ENCODE measurements at places on chromosomes 7 and 10.

DNA sequence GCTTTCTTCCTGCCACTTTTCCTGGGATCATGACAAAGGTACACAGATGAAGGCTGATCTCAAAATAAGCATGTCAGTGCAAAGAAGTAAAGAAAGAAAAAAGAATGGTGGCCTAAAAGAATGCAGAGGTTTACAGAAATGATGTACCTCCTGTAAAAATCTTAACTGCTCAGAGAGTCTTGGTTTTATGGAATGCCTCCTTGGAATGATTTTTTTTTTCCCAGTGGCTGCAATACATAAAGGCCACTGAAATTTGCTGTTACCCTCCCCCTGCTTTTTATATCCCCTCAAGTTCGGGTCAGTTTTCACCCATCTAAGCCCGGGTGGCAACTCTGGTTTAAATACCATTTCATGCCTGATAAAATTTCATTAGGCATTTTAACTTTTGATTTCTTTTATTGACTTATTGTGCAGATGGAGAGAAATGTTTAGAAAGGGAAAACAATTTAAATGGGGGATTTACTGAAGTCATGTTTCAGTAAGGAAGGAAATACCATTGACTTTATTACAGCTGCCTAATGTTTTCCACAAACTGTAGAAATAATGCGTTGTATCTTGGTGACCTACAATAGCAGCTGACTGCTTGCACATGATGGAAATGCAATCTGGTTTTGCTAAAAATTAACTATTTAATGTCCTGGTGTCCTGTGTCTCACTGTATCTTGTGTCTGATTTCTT, 102.5 kb downstream of the SAMD9 start:
- no peak for DNase-seq

DNA sequence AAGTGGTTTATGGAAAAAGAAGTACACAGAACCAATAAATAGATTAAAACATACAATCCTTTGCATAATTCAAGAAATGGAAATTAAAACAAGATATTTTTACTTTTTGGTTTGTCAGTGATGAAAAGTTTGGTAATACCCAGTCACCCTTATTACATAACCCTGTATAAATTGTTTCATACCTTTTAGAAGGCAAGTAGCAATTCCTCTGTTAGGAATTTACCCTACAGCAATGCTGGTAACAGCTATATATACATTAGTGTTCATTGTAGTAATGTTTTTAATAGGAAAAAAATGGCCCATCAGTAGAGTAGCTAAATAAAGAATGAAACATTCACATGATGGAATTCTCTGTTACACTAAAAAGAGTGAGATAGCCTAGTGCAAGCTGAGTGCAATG, 42.7 kb downstream of the PTPN12 start:
- DNase-seq, result no peak

GRCh38 chr7:2381227-2381626, 22.2 kb upstream of the CHST12 start:
- no peak for DNase-seq

- no peak for DNase-seq
Measured at GRCh38 chr10:47088656-47089354, 177.6 kb downstream of the PTPN20 start.

- DNase-seq, result no peak
Measured at GRCh38 chr10:28054228-28054860, 55.5 kb upstream of the ODAD2 start.

GRCh38 chr7:88104732-88105131, 115.1 kb downstream of the SRI start:
- no peak for DNase-seq

- no peak for DNase-seq
Measured at GRCh38 chr10:119285495-119286267, 78.3 kb downstream of the GRK5 start.

DNA sequence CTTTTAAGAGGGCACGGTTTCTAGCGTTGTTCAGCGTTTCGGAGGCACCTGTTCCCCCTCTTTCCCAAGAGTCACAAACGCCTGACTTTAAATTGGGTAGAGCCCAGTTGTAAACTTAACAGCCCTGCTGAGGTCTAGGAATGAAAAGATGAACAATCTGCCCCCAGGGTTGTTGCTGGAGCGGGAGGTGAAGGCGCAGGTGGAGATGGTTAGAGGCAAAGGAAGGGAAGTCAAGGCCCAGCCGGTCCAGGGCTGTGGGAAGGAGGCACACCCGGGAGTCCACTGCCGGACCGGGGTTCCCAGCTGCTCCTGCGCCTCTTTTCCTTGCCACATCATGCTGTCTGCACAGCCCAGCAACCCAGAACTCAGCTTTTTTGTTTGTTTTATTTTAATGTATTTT, 770 bp downstream of the PRXL2A start:
- no peak for DNase-seq

- DNase-seq, result no peak
Measured at GRCh38 chr10:21702633-21703111, 168.6 kb downstream of the MLLT10 start.

- no peak for DNase-seq
Measured at GRCh38 chr10:124162136-124162535, 68.7 kb upstream of the CHST15 start.

DNA sequence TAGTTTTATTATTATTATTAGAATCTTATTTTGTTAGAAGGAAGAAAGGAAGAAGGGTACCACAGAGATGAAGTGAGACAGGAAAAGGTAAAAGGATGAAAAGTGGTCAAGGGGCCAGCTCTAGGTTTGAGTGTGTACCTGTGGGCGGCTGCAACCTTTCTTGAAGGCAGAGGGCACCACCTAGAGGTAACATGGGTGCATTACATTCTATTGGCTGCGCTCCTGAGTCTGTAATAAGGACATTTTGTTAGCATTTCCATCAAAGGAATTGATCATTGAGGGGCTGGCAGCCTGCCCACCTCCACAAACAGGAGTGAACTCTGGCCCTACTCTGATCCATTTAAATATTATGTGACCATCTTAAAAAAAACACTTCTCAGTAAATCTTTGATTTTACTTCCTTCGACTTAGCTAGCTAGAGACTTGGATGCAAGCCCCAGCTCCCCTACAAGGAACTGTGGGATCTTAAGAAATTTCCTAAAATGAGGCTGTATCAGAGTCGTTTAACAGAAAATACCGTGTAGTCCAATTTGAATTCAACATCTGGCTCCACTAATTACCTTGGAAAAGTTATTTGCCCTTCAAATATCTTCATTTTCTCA, 610.4 kb downstream of the IPMK start:
- DNase-seq, result no peak

GRCh38 chr7:104986628-104987259, 27.3 kb upstream of the KMT2E start:
- no peak for DNase-seq

- DNase-seq, result no peak
Measured at GRCh38 chr10:100864978-100865377, 47.8 kb upstream of the SLF2 start.

DNA sequence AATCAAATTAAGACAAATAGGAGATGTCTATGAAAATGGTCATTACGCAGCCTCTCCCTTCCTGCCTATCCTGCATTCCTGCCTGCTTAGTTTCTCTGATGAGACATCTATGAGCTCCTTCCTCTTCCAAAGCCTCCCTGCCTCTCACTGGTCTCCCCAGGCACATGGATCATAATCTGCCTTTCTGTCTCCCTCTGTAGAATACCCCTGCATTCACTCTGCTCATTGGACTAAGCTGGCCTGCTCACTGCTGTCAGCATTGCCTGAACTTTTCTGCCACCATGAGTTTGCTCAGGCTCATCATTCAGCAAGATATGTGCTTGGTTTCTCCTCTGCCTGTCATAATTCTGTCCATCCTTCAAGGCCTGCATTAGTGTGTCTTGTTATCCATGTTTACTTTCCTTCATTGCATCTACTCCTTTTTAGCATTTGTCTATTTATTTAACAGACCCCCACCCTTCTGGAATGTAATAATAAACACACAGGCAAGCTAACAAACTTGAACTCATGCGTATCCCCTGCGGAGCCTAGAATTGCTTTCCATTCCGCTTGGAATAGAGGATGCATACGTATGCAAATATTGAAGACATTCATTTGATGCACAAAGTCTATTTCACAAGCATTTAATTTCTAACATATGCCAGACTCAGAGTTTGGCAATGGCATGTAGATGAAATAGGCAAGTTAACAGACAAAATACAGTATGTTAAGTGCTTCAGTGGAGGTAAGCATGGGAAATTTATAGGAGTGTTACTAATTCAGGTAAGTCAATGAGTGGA, 88.3 kb downstream of the PTPRZ1 start:
- DNase-seq, result no peak

- DNase-seq, result no peak
Measured at GRCh38 chr7:20529260-20529659, 86.2 kb upstream of the ABCB5 start.

DNA sequence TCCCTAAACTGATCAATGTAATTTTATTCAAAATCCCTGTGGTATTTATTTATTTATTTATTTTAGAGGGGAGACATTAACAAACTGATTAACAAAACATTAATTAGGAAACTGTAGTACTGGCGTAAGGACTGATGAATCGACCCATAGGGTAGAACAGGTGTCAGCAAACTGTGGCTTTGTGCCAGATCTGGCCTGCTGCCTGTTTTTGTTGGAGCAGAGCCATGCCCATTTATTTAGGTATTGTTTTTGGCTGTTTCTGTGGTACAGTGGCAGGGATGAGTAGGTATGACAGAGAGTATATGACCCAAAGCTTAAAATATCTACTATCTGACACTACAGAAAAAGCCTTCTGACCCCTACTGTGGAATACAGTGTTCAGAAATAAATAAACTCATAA, 332.5 kb upstream of the ETV1 start:
- no peak for DNase-seq

GRCh38 chr7:16776053-16776452, 22.5 kb downstream of the TSPAN13 start:
- no peak for DNase-seq

DNA sequence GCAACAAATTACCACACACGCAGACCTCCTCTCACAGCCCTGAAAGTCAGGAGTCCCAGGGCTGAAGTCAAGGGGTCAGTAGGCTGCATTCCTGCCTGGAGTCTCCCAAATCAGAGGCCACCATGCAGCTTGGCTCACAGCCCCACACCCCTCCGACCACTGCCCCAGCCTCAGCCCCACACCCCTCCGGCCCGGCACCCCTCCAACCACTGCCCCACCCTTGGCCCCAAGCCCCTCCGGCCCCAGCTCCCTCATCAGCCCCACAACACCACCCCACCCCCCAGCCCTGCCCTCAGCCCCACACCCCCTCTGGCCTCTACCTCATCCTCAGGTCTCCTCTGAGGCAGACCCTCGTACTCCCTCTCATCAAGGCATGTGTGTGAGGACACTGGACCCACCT, 85.7 kb downstream of the DIP2C start:
- DNase-seq, result no peak

GRCh38 chr10:77247031-77247990, 390.3 kb downstream of the KCNMA1 start:
- DNase-seq, result no peak

DNA sequence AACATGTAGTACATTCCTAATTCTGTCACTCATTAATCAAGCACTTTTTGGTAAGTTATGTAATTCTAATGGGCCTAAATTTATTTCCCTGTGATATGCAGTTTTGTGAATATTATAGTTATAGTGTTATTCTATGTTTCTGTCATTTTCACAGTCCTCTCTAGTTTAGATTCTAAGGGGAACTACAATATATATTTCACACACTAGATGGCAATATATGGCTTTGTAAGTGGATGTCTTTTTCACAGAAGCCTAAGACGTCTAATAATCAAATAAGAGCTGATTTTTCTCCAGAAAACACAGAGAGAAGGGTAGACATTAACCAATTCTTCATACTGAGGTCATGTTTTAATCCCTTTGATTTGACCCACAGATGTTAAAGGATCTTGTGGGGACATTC, 18.0 kb downstream of the RNLS start:
- no peak for DNase-seq

DNA sequence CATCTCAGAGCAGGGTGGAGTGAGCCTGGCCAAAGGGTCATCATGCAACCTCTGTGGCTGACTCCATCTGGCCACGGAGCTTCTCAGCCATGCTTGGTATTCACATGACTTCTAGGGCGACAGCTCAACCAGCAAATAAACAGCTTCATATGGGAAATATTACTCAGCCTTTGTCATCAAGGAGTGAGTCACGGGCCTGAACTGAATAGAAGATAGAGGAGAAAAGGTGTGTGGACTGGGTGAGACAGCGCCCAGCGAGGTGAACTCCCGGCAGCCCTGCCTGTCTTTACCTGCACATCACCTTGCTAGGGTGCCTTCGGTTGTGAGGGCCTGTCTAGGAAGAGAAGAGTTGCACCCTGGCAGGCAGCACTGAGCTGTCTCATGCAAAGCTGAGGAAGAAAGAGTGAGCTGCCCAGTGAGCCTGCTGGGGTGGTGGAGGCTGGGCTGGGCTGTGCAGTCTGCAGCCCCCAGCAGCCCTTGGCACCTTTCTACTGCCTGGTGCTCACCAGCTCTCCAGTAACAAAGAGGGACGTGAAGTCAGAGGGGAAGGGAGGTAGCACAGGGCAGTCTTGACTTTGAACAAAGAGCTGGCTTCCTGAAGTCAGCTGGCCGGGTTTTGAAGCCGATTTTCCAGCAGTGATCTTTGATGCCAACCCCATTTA, 114.2 kb downstream of the EGFR start:
- no peak for DNase-seq

DNA sequence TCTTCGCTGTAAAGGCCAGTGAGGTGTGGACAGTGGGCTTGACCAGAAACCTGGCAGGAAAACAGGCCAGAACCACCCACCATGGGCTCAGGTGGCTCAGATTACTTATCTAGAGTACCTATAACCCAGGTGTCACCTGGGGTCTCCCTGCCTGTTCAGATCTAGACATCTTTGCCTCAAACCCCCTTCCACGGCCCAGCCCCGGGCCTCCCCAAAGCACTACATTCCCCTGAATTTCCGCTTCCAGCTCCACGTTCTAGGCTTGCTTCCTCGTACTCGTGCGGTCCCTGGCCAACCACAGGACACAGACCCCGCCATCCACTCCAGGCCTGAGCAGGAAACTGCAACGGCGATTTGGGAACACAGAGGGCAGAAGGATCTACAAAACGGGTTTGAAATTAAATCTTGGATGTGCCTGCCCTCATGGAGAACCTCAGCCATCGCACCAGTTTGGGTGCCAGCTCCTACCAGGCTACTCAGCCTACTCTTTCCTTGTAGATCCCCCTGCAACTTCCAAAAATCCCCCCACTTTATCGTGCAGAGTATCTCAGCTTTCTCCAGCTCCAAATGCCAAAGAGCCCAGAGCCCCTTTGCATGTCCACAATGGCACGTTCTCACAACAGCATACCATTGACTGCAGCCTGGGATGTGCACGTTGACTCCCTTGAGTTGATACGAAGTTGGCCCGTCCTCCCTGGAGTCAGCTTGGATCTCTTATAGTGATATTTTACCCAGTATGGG, 62.7 kb upstream of the CACUL1 start:
- no peak for DNase-seq

DNA sequence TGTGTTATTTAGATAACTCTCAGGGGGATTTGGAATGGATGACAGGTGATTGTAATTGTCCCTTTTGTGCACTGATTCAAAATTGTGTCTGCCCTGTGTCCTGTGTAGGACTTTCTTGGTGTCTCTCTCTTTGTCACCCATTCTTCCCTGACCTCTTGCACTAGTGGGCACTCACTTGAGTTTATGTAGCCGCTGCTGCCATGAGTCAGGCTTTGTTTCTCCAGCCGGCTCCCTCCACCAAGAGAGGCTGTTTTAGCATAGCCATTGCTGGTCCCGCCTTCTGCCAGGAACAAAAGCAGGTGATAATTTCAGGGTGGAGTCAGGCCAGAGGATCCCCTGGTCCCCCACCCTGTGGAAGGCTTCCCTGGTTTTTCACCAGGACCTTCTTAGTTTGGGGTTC, 8.4 kb downstream of the COL17A1 start:
- no peak for DNase-seq

- no peak for DNase-seq
Measured at GRCh38 chr10:30705625-30706149, 76.1 kb upstream of the LYZL2 start.

All from effector CD8-positive, alpha-beta T cell (primary cell).